ENCODE measurements at places on chromosomes 6 and 20.

GRCh38 chr20:19659448-19659847, 98.6 kb upstream of the RIN2 start:
- no peak for DNase-seq

DNA sequence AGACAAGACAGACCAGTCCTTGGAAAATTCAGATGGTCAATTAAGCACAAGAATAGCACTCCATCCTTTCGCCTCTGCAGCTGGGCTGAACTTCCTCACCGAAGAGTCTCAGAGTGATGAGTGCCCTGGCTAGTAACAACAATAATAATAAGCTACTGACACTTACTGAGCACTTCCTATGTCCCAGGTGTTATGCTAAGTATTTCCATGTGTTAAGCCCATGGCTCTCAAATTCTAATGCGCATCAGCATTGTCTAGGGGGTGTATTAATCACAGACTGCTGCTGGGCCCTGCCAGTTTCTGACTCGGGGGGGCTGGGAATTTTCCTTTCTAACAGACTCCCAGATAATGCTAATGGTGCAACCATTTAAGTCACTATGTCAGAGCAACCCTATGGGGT, 118.2 kb upstream of the LRFN2 start:
- no peak for DNase-seq

DNA sequence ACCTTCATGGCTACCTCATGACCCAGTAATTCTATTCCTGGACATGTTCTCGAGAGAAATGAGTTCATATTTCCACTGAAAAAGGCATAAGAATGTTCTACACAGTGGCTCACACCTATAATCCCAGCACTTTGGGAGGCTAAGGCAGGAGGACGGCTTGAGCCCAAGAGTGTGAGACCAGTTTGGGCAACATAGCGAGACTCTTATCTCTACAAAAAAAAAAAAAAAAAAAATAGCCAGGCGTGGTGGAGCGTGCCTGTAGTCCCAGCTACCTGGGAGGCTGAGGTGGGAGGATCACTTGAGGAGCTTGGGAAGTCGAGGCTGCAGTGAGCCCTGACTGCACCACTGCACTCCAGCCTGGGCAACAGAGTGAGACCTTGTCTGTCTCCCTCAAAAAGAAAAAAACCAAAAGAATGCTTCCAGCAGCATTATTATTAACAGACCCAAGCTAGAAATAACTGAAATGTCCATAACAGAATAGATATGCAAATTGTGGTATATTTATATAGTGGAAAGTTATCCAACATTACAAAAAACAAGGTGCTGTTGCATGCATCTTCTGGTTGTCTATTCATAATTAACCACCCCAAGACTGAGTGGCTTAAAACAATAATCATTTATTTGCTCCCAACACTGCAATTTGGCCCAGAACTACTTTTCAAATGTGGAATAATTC, 9.4 kb upstream of the RAB44 start:
- DNase-seq, result no peak

DNA sequence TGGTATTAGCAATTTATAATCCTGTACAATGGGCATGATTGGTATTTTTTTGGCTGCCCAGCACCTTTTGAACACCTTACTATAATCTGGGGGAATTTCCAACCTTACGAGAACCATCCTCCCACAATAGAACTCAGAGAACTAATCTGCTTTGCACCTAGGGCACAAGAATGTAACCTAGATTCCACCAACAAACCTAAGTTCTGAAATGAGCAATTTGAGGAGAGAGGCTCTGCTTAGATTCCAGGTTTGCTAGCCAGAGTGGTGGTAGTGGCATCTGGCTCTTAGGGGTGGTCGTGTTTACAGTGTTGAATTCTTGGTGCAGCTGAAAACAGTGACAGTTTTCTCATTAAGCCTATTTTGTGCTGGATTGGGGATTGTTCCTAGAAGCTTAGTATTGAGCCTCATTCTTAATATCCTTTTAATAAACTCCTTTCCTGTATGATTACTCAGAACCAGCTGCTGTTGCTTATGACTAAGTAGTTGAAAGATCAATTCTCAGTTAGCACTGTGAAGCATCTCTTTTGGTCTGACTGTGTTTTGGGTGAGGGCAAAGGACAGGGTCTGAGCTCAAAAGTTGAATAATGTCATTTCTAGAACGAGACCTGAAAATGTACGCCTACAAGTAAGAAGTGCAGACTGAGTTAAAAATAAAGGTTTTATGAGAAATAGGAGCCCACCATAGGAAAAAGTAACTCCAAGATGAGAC, 385.6 kb downstream of the CDKAL1 start:
- no peak for DNase-seq

- DNase-seq, result no peak
Measured at GRCh38 chr20:22556565-22557056, 27.8 kb downstream of the FOXA2 start.

Measured in stimulated activated CD8-positive, alpha-beta memory T cell treated with anti-CD3 and anti-CD28 coated beads, Interleukin-15, amount 100 ng/mL, for 4 hours (primary cell).